Activated naive CD4-positive, alpha-beta T cell treated with anti-CD3 and anti-CD28 coated beads, Interleukin-2, amount 10 ng/mL, durations not matched to agents 7 days and 5 days (primary cell): ENCODE measurements at places on chromosomes 5 and 9.

DNA sequence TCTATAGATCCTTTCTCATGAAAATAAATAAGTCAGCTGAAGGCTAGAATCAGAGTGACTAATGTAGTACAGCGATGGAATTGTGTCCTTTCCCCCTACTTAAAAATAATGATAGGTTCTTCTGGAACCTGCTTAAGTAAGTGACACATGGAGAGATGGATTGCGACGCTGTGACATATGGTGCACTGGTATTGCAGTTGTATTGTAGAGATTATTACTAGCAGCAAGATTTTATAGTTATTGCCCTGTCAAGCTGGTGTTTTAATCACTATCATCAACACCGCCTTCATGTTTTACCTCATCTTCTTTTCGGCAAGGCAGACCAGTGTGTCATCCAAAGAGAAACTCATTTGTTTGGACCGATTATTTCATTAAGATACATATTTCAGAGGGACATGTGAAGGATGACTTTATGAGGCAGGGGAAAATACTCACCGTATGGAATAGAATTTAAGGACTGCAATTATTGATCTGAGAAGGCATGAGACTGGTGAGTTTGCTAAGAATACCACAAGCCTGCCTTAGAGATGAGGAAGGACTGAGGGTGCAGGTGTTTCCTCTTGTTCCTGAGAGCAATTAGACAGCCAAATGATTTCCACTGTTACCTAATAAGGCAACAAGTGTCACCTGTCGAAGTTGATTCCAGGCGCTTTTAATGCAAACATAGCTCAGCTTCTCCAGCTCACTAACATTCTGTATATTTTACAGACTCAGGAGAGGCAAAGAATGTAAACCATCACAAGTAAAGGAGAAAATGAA is 1855.5 kb downstream of the MAT2B start:
- no peak for DNase-seq

- DNase-seq: no peak
Observed at GRCh38 chr5:133581918-133582317, 30.4 kb downstream of the FSTL4 start.

GRCh38 chr5:174589011-174589410 is 135.4 kb upstream of the MSX2 start:
- DNase-seq: no peak

DNA sequence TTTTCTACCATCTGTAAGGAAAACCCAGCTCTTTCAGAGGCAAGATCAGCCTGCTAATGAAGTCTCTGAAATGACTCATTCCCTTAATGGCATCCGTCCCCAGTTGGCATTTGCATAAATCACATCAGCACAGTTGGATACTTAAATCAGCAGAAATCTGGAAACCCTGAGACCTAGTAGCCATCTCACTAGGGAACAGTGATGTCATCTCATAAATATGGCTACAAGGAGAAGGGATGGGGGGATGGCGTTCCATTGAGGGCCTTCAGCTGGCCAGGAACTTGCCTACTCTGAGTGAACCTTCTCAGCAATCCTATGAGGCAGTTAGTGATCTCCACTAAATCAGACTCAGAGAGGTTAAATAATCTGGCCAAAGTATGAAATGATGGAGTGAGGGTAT is 81.8 kb downstream of the CMYA5 start:
- DNase-seq: no peak

- DNase-seq: no peak
Observed at GRCh38 chr5:160082614-160083500, 36.4 kb downstream of the PWWP2A start.

DNA sequence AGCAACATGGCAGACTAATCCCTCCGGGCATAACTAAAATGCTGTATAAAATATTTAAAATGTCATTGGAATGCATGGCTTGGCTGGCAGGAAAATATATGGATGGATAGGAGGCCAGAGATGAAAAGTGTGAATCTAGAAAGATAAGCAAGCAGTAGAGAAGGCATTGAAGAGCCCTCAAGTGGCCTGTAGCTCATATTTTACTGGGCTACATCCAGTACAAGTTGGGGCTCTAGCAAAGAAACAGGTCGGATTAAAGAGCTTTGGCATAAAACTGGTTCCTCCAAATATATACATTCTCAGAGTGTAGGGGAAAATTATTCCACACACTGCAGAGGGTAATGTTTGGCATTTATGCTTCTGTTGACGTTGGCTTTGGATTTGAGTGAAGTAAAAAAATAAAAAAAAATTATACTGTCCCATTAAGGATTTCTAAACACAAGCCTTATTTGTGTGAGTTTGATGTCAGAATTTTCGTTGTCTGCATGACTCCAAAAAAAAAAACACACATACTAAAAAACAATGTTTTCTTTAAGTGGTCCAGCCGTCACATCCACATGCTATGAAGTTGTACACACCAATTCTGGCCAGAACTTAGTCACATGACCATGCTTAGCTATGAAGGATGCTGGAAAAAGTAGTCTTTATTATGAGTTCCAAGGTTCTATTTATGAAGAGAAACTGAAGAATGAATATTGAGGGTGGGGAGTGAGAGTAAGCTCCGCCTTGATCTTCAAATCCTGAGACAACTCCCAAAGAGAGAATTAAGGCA is 147.0 kb downstream of the TLE1 start:
- DNase-seq: no peak

DNA sequence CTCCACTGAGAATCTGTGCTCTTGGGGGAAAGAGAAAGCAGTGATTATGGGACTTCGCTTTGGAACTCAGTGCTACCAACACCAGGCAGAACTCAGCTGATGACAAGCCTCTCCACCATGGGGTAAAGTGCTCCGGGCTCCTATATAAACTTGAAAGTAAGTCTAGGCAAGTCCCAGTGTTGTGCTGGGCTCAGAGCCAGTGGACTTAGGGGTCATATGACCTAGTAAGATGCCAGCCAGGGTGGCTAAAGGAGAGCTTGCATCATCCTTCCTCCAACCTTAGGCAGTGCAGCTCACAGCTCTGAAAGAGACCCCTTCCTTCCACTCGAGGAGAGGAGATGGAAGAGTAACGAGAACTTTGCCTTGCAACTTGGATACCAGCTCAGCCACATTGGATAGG is 35.1 kb upstream of the FREM1 start:
- no peak for DNase-seq

- DNase-seq: no peak
Observed at GRCh38 chr9:8879284-8879683, 1079.7 kb upstream of the DMAC1 start.

GRCh38 chr9:114450833-114451706 is 54.2 kb downstream of the WHRN start:
- no peak for DNase-seq

DNA sequence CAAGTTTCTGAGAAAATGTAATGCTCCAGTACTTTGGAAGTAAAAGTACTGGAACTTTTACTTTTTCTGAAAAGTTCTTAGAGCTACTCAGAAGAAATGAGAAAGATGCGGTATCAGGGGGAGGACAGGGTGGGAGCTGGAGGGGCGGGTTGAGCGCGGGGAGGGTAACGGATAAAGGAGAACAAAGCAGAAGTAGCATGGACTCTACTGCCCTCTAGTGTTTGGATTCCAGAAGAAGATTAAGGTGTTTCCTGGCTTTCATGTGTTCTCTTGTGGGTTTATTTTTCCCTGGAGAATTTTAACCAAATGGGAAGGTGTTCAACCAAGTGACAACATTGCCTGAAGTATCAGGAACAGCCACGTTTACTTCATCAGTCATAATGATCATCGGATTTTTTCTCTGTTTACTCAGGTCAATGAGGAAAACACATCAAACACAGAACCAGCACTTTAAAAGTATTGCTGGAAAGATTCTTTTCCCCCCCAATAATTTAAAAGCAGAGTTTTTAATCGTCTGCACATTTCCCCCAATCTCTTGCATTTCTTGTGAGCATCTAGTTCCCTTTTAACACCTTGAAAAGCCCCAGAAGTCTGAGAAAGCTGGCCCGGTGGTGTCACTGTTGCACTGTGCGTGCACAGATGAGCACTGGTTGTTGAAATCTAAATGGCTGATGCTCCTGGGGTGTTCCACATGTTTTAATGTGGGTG is 190.6 kb downstream of the MPDZ start:
- no peak for DNase-seq

DNA sequence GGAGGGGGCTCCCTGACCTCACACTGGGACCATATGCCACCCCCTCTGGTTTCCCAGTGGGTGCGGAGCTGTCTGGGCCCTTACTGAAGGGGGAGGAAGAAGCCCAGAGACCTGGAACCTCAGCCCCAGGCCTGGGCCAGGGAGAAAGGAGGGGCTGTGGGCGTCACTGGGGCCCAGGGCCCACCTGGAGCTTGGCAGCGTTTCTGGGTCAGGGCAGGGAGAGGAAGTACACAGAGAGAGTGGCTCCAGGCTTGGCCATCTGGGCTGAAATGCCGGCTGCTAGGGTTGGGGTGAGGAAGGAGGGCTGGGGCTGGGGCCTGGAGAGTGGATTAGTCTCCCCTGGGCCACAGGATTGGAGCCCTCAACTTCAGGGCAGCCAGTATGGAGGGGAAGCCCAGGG is 6.4 kb upstream of the DAB2IP start:
- DNase-seq: no peak

- DNase-seq: no peak
Observed at GRCh38 chr9:100084734-100085133, 14.1 kb downstream of the ERP44 start.

DNA sequence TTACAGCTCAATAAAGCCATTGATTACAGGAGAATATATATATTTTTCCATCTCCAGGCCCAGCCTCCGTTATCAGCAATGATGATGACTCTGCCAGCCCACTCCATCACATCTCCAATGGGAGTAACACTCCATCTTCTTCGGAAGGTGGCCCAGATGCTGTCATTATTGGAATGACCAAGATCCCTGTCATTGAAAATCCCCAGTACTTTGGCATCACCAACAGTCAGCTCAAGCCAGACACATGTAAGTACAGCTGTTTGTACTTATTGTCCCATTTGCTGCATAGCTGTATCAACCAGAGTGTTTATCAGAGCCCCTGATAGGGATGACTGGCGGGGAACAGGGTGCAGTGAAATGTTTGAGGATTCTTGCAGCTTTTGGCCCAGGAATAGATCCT is 197.7 kb downstream of the NTRK2 start:
- no peak for DNase-seq

DNA sequence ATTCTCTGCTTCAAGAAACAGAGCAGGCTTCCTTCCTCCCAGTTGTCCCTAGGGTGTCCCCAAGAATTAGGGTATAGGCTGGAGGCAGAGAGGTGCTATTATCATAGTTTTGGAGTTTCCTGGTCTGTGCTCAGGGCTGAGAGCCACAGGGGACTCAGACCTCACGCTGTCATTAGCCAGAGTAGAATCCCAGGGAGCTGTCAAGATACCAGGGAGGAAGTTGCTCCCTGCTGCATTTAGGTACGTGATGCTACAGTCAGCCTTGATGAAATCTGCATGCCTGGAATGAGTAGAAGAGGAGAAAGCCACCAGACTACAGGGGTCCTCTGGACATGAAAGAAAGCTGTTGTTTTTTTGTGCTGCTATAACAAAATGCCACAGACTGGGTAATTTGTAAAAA is 273.2 kb downstream of the SH3GL2 start:
- no peak for DNase-seq

GRCh38 chr9:21060919-21061561 is 16.7 kb downstream of the IFNB1 start:
- peak; percentile 42 for DNase-seq

DNA sequence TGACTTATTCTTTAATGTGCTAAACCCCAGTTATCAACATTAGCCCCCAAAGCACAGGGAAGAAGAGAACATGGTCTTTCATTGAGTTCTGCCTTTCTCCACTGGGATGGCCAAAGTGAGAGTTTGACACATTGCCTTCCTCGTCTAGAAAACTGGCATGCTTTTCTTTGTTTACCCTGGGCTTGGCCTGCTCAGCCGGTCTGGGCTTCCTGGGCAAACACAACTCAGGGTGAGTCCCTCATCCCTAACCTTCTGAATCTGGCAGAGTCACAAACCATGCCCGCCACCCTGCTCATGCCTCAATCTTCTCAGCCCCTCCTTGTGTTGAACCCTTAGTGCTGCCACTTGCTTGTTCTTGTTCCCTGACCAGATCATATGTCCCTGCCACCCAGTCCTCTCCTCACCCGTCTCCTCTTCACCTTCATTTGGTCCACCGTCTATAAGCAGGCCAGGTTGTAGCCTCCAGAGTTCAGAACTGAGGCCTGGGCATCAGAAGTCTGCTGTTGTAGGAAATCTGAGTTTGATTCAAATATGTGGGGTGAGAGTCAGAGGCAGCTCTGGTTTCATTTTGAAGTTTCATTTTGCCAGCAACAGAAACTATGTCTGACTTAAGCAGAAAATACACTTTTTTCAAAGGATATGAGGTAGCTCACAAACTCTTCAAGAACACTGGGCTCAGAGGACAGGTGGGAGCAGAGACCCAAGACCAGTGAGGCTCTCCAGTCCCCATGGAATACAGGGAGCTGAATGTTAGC is 217.6 kb downstream of the NDUFS4 start:
- no peak for DNase-seq

DNA sequence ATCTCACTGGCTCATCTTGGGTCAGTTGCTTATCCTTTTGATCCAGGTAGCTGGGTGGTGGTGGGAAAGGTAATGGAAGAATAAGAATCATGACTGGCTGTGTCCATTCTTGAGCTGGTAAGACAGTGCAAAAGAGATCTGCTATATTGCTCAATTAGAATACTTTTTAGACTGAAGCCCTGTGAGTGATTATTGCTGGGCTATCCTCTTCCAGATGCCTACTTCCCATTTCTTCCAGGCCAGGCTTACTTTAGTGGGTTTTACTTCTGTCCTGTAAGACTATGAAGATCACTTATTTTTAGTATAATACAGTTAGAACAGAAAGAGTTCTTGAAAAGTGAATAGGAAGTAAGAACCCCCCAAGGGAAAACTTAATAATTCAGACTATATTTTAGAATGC is 7.2 kb downstream of the MARCHF6 start:
- DNase-seq: no peak

GRCh38 chr9:75239176-75239575 is 150.9 kb downstream of the OSTF1 start:
- DNase-seq: no peak

GRCh38 chr9:126965541-126966428 is 51.2 kb downstream of the RALGPS1 start:
- peak; percentile 65 for DNase-seq
